SJSA1 (cell line): ENCODE measurements at places on chromosomes 3 and 15. TPM values are rescaled to one million over a fixed set of nuclear protein-coding genes. Genes with fewer than 3 reads are reported as not detected.
A peak's percentile ranks its signal among the peaks of the same experiment; 100 is the strongest.

NRROS gene
- total RNA-seq = 0.11 TPM in 1 of 2 replicates, not detected in the other

DNA sequence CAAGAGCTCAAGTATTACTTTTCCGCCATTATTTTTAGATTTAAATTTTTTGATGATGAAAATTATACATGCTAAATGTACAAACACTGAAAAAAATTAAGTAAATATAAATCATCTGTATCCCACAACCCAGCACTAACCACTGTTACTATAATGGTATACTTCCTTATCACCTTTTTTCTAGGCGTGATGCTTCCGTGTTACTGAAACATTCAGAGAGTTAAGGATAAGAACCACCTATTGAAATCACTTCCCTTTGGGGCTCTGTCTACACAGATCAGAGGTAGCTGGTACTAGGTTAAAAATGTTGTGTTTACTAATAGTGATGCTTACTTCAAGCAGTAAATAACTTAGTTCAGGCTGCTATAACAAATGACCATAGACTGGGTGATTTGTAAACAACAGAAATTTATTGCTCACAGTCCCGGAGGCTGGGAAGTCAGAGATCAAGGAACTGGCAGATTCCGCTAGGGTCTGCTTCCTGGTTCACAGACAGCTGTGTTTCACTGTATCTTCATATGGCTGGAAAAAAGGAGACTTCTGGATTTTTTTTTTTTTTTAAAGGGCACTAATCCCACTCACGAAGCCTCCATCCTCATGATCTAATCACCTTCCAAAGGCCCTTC lies 6.4 kb downstream of the SNX4 start:
- DNase-seq = no peak

DNA sequence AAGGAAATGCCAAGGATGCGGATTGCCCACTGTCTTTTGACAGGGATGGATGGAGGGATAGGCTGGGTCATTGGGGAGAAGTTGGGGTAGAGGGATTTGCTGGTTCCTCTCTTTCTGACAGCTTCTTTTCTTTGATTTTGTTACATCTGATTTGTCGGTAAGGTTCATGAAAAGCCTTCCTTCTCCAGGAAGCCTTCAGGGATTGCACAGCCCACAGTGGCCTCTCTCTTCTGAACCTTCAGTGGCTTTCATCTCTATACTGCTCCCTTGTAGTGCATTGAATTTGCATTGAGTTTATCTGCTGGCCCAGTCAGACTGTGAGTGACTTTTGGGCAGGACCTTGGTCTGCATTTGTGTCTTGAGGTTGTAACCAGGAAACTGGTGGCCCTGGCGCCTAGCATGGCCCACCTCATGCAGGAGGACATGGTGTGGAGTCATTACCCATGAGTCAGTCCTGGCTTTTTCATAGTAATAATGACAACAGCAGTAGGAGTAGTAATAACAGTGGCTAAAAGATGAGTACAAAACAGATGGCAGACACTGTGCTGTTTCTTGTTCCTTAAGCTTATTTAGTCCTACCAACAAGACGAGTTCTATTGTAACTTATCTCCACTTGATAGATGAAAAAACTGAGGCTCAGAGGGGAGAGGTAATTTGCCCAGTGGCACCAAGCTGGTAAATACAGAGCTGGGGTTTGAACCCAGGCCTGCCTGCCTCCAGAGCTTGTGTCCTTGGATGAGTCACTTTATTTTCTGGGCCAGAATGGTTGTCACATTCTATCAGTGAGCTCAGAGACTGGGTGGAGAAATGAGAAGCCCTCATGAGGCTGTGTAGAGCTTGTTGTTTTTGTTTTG lies 28.4 kb downstream of the SMAD6 start:
- peak; percentile 80 for DNase-seq

- DNase-seq = no peak
These were observed 26.7 kb downstream of the SIAH2 start for GRCh38 chr3:150736316-150736719.

DNA sequence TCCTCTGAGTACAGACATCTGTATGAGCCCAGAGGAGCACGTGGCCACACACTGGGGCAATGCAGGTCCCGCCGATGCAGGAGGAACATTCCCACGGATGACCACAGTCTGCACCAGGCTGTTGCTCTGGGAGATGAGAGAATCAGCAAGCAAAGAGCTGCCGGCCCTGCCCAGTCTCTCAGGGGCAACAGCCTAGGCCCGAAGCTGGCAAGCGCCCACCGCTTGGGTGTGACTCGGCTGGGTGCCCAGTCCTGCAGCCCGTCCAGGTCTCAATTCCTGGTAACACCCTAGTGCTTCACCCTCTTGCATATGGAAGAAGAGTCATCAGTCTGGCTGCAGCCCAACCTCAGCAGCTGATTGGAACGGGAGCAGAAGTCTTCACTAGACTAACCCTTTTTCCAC lies 153.7 kb upstream of the HES1 start:
- DNase-seq = no peak

GRCh38 chr3:10762116-10762515 lies 53.9 kb upstream of the SLC6A11 start:
- no peak for DNase-seq
